ENCODE measurements at places on chromosomes 4 and X.

DNA sequence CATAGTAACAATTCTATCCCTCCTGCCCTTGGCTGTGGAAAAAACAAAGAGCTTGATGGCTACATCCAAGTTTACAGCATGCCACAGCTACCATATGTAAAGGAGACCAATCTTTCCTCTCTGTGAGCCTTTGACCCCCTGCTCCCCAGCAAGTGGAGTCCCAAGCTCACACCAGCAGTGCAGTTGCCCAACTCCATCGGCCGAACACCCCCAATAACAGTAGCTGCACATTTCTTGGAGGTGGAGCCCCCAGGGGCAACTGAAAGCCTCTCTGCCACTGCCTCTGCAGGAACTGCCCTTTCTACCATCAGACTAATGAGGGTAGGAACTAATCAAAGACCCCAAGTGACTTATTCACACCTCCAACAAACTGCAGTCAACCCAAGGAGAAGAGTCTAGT, 81.0 kb upstream of the TCEAL2 start:
- DNase-seq = no peak

DNA sequence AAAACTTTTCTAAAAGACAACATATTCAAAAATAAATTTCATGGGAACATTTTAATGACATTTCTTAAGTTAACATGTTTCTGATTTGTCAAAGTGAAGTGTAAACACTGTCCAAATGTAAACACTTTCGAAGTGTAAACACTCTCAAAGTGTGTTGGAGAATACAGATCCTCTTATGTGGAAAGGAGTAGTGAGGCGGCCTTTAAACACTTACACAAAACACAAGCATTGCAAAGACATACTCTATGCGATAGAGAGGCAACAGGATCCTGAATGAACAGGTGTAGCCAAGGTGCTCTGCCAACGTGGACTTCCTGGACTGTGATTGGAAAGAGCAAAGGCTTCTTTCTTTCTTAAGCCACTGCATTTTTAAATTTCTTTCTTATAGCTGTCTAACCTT, 62.7 kb upstream of the PGM2 start:
- DNase-seq = no peak

GRCh38 chr4:182486881-182487280, 243.7 kb downstream of the TENM3 start:
- DNase-seq = no peak

DNA sequence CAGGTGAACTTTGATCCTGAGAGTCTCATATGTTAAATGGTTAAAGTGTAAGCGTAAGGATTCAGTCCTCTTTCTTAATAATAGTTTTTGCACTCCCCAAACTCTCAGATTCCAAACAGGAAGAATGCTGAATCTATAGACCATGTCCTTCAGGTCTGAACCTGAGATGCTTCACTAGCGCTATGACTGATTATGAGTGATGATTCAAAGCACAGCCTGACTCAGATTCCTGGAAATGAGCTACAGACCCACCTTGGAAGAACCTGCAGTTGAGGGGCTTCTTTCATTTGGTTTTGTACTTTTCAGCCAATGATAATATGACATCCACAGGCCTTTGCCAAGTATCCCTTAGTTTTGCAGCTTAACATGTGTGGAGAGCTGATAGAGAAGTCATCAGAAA, 1.4 kb downstream of the EDNRA start:
- no peak for DNase-seq

GRCh38 chrX:14922437-14922836, 49.2 kb downstream of the MOSPD2 start:
- DNase-seq = no peak

- DNase-seq = no peak
Observed at GRCh38 chrX:43526878-43527277, 129.2 kb upstream of the MAOA start.

DNA sequence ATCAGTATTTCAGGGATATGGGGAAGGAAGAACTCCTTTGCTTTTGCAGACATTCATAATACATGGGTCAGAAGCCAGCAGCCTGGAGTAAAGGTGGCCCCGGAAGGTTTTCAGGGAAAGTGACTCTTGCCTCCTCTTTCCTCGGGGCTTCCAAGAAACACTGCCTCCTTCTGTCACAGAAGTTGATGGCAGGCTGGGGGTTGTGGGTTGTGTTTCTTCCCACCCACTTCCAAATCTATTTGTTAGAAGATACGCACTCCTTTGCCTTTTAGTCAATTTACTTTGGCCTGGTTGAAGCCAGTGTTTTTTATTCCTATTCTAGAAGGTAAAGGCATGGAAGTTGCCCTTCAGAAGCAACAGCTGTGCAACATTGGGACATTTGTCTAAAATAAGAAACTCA, 19.7 kb downstream of the KIT start:
- no peak for DNase-seq

- DNase-seq = peak; percentile 49
Observed at GRCh38 chr4:138697851-138698250, 317.7 kb upstream of the NOCT start.

GRCh38 chr4:1290165-1290977, 680 bp downstream of the MAEA start:
- no peak for DNase-seq

- DNase-seq = no peak
Observed at GRCh38 chr4:145285928-145286327, 105.5 kb upstream of the OTUD4 start.

DNA sequence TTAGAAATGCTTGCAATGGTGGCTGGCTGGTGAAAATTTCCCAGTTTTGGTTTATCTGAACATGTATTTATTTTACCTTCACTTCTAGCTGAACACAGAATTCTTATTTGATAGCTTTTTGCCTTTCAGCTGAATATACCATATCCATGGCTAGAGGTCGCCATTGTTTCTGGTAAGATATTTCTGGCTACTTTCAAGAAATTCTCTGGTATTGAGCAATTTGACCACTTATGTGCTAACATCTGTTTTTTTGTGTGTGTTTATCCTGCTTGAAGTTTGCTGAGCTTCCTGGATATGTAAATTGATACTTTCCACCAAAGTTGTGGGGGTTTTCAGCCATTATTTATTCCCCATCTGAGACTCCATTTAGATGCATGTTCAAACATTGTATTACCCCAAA, 75.4 kb downstream of the FBXW7 start:
- peak; percentile 55 for DNase-seq

Measured in fibroblast of skin of left biceps (primary cell).